Smooth muscle cell of the umbilical artery (primary cell): ENCODE measurements at places on chromosomes 2 and 18. TPM values are rescaled to one million over a fixed set of nuclear protein-coding genes. Genes with fewer than 3 reads are reported as not detected.

The PCARE gene
- not detected in 2 replicates for total RNA-seq

The PHOSPHO2 gene
- total RNA-seq, result 1.5 and 1.8 TPM in 2 replicates

The ZC3H15 gene
- 75.4 and 110 TPM in 2 replicates for total RNA-seq

The MATN3 gene
- total RNA-seq, result 3.0 and 3.7 TPM in 2 replicates

The SLC39A6 gene
- 163 and 191 TPM in 2 replicates for total RNA-seq

The NOL4 gene
- 0.23 and 0.30 TPM in 2 replicates for total RNA-seq
